B cell (primary cell): ENCODE measurements at places on chromosomes 16 and 17. TPM values are rescaled to one million over a fixed set of nuclear protein-coding genes. Genes with fewer than 3 reads are reported as not detected.

The LGALS9B gene
- not detected in 2 replicates for total RNA-seq

The GIT1 gene
- total RNA-seq: 61.9 and 66.3 TPM in 2 replicates

The MMP25 gene
- 0.17 and 0.22 TPM in 2 replicates for total RNA-seq

The ACSM2A gene
- not detected in 2 replicates for total RNA-seq

DNA sequence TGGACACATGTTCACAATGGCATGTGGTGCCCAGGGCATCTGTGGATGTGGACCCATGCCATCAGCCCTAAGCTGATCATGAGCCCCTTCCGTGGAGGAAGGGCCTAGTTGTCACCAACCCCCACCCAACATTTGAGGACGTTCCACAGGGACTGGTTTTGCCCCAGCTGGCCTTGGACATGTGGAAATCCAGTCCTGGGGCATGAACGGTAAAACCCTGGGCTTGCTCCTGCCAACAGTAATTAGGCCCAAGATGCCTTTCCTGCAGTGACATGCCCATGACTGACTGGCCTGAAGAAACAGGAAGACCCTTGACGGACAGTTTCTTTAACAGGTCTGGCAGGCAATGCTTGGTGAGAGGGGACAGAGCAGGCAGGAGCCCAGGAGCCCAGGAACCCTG, 7.7 kb downstream of the TNS4 start:
- no peak for DNase-seq

GRCh38 chr16:87608400-87608985, 6.2 kb downstream of the JPH3 start:
- peak; percentile 38 for DNase-seq

- no peak for DNase-seq
These were observed 18.3 kb upstream of the CACNG4 start for GRCh38 chr17:66946251-66946650.

DNA sequence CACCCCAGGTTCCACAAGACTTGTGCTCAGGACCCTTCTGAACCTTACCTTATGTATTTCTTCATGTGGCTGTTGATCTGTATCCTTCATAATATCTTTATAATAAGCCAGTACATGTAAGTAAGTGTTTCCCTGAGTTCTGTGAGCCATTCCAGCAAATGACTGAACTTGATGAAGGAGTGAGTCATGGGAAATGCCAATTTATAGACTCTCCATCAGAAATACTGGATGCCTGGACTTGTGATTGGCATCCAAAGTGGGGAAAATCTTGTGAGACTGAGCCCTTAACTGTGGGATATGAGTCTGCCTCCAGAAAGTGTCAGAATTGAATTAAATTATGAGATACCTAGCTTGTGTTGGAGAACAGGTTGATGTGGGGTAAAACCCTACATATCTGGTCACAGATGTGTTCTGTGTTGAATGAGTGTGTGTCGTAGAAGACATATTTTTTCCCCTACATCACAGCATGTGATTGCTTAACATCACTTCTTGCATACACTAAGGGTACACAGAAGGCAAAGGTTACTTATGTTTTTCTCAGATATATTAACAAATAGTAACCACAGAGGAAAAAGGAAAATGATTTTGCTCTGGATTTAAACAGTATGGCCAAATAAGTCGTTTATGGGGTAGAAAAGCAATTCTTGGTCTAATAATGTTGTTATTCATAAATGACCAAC, 70.2 kb upstream of the NETO2 start:
- no peak for DNase-seq

DNA sequence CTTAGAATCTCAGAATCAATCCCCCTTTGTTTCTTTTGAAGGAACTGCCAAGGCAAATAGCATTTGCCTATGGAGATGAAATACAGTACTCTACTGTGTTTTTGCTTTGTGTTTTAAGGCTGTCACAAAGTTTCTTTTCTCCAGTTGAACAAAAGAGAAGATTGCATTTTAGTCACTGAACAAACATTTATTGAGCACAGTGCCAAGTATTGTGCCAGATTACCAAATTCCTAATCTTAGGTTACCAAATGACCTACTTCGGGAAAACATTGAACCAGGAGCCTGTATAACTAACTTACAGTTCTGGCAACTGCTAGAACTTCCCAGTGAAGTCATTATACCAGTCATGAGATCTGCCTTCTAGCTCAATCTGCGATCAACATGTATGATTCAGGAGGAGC, 3.0 kb upstream of the UBB start:
- DNase-seq: no peak

GRCh38 chr17:20156196-20157000, 147.2 kb downstream of the SPECC1 start:
- peak; percentile 72 for DNase-seq

- DNase-seq: no peak
These were observed 77.6 kb upstream of the HLF start for GRCh38 chr17:55186937-55187770.

DNA sequence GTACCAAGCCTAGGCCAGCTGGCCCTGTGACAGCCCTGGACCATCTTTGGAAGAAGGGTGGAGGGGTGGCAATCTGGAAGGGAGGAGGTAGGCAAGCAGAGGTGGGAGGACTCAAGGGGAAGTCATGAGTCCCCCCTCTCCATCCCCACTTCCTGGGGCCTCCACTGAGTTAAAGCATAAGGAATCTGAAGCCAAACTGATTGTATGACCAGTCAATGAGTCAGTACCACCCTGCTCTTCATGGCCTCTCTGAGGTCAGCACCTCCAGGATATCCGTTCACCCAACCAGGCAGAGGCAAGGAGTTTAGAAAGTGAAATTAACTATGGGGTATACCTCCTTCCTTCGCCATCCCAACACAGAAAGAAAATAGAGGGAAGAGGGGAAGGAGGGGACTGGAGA, 272.7 kb downstream of the SOX9 start:
- no peak for DNase-seq

DNA sequence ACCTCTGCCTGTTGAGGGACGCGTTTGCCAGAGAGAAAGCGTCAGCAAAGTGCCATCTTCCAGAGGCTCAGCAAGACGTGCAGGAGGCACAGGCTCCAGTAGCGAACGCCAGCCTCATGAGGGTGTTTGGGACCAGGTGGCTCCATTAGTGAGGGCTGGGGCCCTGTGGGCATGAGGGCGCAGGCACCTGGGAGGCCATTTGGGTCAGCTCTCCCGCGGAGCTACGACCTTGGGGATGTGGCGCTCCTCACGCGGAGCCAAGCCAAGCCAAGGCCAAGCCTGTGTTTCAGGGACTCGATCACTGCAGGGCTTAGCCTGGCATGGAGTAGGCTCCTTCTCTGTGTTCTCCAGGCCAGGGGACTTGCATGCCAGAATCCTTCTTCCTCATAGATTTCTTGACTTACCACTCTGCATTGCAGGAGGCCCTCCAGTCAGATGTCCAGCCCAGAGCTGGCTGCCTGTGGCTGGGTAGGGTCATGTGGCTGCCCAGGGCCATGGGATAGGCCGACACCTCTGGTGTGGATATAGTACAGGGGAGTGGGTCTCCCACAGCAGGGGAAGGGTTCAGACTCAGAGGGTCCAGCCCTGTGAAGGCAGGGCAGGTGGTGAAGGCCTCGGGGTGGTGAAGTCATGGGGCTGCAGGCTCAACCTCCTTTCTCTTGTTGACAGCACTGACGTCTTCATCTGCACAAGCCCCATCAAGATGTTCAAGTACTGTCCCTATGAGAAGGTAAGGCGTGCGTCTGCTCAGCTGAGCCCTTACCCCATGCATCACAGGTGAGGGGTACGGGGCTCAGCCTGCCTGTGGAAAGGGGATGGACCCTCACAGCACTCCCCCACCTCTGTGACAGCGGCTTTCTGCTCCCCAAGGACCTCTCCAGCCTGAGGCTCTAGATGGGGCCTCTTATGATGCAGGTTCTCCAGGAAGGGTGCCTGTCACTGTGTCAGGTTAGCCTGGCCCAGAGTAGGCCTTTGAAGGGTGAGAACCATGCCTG, 19.6 kb downstream of the NT5M start:
- no peak for DNase-seq

DNA sequence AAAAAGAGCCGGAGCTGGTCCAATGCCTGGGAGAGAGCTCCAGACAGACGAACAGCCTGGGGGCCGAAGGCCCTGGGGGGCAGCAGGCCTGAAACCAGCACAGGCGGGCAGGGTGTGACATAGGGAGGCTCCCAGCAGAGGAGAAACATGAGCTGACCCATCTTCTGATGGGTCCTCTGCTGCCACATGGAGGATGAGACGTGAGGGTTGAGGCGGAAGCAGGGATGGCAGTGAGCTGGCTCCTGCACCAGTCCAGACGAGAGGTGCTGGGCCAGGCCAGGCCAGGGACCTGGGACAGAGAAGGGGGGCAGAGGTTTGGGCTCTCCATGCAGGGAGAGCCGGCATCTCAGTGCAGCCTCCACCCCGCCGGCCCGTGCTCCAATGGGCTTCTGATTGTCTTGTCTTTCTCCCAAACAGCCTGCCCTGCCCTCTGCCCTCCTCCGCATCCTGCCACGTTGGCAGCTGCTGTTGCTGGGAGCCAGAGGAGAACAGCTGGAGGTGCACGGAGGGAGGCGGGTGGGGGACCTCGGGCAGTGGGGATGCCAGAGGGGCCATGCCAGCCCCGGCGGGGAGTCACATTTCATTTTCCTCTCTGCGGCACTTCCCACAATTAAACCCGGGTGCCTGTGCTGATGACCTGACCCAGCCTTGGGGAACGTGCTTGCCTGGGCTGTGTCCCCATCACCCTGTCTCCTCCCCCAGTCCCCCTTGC, 139.1 kb upstream of the GSE1 start:
- no peak for DNase-seq

DNA sequence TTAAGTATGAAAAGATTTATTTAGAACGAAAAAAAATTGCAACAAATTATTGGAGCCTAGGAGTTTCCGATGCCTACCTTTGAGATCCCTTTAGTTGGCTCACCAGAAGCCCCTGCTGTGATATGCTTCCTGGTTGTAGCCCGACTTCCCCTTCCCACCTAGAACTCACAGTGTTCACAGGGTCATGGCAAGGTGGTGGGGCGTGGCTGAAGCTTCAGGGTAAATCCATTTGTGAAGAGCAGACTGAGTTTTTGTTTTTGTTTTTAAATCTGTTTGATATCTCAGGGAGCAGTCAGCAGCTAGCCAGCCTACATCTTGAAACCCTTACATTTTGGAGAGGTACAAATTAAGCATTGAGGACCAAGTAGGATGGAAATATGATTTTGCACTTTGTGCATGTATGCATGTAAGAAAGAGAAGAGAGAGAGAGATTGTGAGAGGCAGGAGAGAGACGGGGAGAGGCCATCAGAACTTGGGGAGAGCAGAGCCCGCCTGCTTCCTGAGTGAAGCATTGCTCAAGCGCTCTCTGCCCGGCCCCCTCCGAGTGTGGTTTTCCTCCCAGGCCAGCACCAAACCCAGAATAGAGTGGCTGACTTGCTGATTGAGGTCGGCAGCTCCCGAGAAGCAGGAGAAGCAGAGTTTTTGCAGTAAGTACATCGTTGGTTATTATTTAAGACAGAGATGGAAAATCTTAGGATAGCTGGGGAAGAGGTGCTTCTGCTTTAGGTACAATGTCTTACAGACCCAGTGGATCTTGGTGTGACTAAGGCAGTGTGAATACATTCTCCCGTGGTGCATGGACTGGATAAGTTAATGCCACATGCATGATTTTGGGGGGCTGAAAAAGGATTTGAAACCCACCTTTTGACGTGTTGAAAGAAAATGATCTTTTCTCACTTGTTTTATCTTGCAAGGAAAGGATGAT, 64.2 kb downstream of the SPECC1 start:
- peak; percentile 36 for DNase-seq

DNA sequence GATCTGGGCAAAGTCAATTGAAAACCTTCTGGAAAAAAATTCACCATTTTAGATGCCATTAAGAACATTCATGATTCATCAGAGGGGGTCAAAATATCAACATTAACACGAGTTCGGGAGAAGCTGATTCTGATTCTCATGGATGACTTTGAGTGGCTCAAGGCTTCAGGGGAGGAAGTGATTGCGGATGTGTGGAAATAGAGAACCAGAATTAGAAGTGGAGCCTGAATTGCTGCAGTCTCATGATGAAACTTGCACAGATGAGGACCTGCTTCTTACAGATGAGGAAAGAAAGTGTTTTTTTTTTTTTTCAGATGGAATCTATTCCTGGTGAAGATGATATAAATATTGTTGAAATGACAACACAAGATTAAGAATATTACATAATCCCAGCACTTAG, 12.9 kb downstream of the ITGAX start:
- no peak for DNase-seq

GRCh38 chr17:28193241-28193640, 125.8 kb upstream of the TMEM97 start:
- peak; percentile 14 for DNase-seq

DNA sequence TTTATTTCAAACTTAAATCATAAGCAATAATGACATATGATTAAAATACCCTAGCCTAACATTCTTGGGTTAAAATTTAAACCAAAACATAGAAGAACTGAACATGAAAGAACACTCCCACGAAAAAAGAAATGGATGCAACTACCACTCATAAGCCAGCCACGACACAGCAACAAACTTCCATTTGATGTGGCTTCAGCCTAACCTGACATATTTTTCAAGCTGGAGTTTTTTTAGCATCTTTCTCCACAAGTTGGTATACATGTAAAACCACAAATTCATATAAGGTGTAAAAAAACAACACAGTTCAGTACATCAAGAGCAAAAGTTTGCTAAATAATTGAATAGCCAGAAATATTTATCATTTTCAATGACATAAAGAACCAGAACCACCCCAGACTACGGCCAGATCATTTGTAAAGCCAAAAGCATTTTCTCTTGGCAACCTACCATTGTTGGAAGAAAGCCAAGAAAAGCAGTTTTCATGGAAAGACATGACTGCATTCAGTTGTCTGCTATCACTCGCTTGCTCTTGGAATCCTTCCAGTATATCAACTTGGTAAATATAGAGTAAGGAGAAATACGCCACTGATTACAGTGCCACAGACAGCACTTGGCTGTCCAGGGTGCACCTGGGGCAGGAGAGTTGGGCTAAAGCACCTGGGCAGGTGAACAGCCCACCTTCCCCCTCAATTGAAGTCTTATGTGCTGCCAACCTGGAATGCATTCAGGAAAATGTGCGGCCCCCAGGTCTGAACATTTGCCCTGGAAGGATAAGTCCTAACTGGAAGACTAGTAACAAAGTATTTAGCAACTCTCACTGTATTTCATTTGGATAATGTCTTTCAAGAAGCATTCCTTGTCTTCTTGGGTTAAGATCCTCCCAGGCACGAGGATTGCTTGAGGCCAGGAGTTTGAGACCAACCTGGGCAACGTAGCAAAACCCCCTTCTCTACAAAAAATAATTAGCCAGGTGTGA, 60.5 kb downstream of the CREBBP start:
- no peak for DNase-seq

DNA sequence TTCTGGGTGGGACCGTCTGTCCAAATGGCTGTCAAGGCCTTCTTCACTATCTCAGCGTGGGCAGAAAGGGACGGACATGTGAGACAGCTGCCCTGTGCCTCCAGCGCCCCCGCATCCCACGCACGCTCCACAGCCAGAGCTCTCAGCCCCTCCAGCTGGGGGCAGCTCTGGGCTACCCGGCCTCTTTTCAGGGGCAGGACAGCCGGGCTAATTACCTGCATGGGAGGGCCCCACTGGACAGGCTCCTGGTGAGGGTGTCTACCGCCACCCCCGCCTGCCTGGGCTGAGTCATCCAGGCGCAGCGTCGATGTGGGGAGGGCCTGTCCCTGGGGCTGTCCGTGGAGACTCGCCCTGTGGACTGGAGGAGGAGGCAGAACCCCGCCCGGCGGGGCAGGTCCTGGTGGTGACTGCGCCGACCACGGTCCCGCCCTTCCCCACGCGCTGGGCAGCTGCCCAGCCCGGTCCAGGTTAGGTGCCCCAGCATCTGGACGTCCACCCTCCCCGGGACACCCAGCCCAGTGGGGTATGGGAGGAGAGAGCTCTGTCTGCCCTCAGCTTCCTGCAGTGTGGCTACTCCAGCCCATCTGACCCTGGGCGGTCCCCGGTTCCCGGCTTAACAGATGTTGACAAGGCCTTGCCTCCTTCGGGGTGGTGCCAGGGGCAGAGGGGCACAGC, 5.9 kb upstream of the METRNL start:
- no peak for DNase-seq

- no peak for DNase-seq
These were observed 287.8 kb upstream of the FOXF1 start for GRCh38 chr16:86222547-86222946.
